Hematopoietic multipotent progenitor cell treated with erythropoietin and hydrocortisone succinate and interleukin-3 and kit ligand, for 17 days (in vitro differentiated cells): ENCODE measurements at places on chromosomes 4 and X.

DNA sequence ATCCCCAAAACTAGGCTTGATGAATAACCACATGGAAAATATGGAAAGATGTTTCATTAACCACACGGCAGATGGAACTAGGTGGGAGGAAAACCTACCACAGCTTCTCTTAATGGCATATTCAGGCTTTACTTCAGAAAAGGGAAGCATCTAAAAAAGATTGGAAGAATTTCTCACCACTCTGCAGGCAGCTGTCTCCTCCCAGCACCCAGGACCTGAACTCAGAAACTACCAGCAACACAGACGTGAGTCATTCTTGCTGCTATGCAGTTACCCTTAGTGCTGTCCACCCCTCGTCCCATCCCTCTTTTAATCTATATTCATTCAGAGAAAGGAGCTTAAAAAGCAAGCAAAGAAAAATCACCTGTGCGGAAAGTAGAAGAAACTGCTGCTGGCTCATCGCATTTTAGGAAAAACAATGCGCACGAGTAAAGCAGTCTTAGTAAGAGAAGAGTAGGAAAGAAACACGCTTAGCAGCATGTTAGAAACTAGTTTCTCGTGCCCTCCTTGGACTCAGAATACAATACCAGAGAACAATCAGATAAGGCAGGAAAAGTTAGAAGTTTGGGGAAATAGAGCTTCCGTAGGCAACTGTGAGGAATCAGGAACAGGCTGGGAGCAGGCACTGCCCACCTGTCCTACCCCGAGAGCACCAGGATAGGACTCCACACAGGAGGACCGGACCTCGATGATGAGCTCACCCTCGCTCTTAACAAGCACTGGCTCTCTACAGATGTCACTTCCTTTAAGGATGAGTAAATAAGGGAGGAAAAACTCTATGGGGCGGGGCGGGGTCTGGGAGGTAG is 48.1 kb upstream of the ENPP6 start:
- DNase-seq, result no peak

GRCh38 chr4:145554691-145555090 is 64.5 kb upstream of the MMAA start:
- DNase-seq, result no peak

DNA sequence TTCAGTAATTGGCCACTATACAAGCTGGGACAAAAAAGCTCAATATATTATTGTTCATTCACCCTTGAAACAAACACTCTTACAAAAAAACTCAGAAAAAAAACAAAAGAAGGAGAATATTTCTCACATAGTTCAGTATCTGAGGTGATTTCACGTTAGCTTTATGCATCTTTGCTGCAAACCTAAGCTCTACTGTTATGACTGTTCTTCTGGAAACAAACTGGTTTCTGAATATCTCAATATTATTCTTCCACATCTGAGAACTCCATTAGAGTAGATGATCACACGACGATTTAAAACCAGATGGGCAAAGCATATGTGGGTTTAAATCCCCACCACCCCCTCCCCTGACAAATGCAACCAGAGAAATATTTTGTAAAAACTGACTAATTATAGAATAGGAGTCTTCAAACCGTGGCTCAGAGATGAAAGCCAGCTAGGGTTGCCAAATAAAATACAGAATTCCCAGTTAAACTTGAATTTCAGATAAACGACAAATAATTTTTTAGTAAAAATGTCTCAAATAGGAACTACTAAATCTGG is 182.0 kb upstream of the FAM241A start:
- DNase-seq, result no peak

GRCh38 chr4:151644622-151645021 is 116.2 kb downstream of the GATB start:
- no peak for DNase-seq

DNA sequence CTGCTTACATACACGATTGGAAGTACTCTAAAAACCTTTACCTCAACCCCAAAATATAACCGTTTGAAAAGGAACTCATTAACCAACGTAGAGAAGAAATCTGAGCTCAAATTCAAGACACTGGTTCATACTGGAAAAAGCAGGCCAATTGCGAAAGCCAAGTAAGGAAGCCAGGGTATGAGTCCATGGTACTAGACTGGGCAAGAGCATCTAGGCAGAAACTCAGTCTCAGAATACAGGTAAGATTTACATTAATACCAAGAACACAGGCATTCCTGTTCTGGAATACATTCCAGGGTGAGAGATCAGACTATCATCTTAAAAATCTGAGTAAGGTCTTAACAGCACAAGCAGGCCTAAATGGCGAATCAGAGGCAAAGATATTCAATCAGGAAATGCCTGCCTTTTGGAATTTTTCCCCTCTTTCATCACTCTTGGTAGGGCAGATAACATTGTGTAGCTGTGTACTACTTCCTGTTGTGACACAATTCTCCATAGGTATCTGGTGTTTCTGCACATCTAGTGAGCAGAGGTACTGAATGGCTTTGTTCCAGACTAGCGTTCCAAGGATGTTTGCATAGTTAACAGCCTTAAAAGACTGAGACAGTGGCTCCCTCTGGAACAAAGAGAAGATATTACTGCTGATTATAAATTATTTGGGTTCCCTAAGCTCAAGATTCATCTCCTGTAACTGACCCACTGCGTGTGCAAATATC is 311.3 kb downstream of the PCDH19 start:
- no peak for DNase-seq

- DNase-seq, result no peak
Observed at GRCh38 chrX:38868941-38869401, 67.7 kb downstream of the MID1IP1 start.

DNA sequence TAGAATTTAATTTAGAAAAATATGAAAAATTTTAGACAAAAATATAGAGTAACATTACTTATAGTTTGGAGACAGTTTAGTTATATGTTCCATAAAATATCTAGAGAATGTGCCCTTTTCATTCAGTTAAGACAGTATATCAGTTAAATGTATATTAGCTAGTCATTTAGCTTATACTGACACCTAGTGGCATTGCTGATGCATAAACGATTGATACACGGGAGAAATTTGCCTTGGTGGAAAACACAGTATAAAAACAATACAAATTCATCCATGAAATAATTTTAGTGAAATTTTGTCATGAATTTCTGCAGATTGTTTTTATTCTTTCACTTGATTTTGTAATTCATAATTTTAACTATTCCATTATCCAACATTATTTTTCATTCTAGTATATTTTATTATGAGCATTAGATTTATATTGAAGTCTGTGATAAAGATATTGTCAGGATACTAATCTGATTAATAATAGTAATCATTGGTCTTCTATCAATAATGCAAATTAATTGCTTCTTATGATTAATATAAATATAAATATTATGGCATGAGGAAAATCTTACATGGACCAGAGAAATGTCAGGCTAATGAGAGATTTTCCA is 219.0 kb downstream of the TLL1 start:
- DNase-seq, result peak; percentile 6

GRCh38 chr4:184897895-184898294 is 72.1 kb upstream of the ACSL1 start:
- DNase-seq, result no peak

- no peak for DNase-seq
Observed at GRCh38 chr4:2480649-2481048, 11.7 kb downstream of the RNF4 start.

DNA sequence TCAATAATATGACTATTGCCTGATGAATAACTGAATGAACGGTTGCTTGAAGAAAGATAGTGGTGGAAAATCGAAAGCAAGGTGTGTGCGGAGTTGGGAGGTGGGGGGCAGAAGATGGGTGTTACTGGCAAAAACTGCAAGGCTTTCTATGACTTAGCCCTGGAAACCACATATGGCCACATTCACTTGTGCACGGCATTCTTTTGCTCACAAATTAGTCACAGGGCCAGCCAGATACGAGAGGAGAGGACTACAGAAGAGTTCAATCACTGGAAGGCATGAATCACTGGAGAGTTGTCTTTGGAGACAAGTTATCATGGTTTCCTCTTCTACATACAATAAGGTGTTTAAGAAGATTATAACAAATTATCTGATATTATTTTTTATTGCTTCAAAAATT is 626.5 kb upstream of the CPEB2 start:
- DNase-seq, result no peak

GRCh38 chrX:44884944-44885343 is 12.0 kb downstream of the KDM6A start:
- no peak for DNase-seq

- DNase-seq, result no peak
Observed at GRCh38 chr4:145840162-145840768, 98.4 kb downstream of the ZNF827 start.

GRCh38 chr4:23413631-23414030 is 476.2 kb downstream of the PPARGC1A start:
- DNase-seq, result no peak

GRCh38 chrX:26442340-26442739 is 226.4 kb downstream of the MAGEB5 start:
- no peak for DNase-seq

DNA sequence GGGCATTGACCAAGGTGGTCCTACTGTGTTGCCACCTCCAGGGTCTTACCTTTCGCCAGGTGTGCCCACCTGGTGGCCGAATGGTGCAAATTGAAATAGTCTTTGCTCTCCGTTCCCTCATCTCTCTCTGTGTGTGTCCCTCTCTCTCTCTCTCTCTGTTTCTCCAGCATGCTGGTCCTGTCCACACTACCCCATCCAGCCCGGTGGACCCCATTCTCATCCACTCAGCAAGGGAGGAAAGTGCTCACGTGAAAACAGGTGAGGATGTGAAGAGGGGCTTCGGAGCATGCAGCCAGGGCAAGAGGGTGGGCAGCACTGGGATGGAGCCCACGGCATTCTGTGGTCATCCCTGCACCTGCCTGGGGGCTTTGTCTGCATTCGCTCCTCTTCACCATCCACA is 150.1 kb downstream of the CRLF2 start:
- DNase-seq, result no peak

DNA sequence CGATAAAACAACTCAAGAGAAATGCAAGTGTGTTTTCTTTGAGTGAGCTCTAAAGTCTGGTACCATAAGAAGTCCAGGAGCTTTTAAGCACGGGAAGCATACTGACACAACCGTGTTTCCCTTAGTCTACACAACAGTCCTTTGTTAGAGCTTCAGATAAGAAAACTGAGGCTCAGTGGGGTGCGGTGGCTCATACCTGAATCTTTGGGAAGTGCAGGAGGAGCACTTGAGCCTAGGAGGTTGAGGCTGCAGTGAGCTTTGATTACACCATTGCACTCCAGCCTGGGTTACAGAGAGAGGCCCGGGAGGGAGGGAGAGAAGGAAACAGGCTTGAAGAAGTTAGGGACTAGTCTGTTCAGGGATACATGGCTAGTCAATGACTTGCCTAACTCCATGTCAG is 21.9 kb downstream of the LEF1 start:
- no peak for DNase-seq

GRCh38 chrX:19899217-19899788 is 11.9 kb upstream of the SH3KBP1 start:
- DNase-seq, result no peak

GRCh38 chr4:146132445-146132844 is 43.1 kb upstream of the LSM6 start:
- no peak for DNase-seq

DNA sequence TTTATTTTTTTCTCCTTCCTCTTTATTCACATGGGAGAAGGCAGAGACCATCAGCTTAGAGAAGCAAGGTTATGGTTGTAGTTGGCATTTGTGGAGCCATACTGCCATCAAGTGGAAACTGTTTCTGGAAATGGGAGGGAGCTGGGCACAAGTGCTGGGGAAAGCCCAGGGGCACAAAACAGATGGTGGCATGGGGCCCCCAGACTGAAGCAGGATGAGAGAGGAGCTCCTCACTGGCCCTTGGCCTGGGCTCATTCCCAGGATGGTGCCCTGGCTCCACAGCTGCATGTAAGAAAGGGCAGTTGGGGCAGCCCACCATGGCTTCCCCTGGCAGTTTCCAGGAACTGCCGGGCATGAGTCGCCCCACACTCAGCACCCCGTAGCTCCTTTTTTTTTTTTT is 59.2 kb downstream of the NBDY start:
- no peak for DNase-seq

DNA sequence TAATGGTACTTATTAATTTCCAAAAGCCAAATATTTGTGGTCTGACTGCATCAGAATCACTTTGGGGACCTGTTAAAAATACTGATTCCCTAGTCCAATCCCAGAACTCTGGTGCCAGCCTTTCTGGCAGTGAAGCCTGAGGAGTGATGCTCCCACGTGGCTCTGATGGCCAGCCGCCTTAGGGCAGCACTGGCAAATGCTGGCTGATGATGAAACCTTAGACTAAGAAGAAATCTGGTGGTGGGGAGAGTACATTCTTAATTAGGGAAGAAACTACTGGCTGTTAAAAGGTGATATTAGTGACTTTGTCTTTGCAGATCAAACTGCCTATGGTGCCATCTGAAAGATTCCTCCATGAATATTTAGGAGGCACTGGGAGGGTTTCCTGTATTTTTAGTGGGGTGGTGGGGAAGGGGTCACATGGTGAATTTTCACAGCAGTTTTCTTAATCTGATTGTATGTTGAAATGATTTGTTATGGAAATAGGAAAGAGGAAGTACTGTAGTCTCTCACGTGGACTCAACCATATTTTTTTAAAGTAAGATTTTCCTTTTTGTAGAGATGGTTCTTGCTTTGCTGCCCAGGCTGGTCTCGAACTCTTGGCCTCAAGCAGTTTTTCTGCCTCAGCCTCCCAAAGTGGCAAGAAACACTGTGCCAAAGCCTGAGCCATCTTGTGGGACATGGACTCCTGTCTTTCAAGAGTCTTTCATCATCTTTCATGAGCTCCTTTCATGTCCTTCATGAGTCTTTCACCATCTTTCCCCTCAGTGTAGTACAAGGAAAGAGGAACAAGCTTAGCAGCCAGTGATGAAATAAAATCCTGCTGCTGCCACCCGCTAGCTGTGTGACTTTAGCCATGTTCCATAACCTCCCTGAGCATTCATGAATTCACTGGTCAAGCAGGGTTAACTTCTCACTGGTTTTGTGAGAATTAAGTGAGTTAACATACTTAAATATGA is 90.8 kb downstream of the ZNF330 start:
- no peak for DNase-seq

GRCh38 chrX:15948318-15948660 is 93.7 kb upstream of the AP1S2 start:
- DNase-seq, result no peak

- no peak for DNase-seq
Observed at GRCh38 chrX:38346150-38346549, 6.3 kb upstream of the OTC start.

DNA sequence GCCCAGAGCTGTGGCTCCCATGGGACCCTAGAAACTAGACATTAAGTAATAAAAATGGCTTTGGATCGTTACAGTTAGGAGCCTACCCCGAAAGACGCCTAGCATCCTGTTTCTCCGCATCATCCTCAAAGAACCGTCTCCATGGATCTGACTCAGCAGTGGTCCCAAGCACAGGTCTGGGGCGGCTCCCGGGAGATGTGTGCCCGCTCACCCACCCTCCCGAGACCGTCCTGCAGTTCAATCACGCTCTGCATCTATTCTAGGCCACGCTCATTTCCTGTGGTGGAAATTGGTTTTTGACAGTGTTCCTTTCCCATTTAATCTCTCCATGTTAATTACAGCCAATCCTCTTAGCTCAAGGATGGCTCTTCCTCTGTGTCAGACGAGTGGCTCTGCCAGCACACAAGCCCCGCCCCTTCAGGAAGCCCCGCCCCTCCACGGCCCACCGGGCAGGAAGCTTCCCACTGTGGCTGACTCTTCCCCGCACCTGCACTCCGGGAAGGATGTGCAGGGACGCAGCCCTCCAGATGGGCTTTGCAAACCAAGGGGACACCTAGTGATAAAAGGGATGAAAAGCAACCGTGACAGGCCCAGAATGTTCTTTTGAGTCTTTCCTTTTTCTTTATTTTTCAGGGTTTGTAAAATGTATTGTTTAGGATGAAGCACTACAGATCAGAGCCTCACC is 34.5 kb upstream of the HELT start:
- peak; percentile 9 for DNase-seq

GRCh38 chrX:121949041-121949760 is 901.8 kb downstream of the GLUD2 start:
- no peak for DNase-seq
